ENCODE measurements at places on chromosomes 16 and 17.

GRCh38 chr17:77182205-77183172, 41.7 kb downstream of the SEC14L1 start:
- no peak for DNase-seq

DNA sequence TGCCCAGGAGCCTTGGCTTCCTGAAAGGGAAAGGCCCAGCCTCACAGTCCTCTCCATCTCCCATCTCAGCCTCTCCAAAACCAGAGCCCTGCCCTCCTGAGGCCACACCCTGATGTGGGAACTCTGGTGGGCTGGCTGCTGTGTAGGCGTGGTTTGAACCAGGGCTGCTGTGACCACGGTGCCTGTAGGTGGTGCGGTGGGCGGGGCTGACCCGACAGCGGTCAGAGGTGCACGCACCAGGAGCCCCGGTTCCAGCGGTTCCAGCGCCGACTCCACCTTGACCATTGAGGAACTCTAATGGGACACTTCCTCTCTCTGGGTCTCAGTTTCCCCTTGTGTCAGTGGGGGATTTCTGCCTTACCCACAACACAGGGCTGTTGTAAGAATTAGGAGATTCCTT, 2.4 kb downstream of the RAP1GAP2 start:
- DNase-seq, result no peak

DNA sequence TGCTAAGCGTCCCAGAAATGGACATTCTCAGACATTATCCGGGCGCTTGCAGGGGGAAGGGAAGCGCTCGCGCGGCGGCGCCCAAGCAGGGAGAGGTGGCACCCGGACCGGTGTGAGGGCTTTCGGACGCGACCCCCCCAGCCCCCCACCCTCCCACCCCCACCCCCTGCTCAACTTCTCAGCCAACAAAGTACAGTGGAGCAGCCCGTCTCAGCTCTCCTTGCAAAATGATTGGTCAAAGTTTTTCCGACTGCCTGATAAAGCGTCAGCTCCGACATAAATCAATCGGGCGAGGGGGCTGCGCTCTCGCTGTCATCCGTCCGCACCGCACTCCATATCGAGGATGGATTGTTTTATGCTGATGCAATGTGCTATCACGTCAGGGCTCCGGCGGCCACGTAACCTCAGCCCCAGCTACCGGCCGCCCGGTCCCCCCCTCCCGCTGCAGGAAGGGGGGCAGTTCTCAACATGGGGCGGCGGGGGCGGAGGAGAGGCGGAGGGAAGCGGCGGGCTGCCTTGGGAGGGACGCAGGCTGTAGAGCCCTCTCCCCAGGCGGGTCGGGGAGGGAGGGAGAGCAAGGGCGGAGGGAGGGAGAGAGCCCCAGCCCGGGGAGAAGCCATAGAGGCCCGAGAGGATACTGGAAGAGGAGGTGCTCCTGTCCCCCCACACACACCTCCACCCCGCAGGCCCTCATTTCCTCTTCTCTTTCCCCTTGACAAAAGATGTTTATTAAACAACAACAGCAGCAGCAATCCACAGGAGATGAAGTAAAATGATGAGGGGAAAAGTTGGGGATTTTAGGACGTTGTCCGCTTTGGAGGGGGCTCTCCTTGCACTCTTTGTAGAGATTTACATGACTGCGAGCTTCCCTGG, at the start of gene HOXB9:
TSS of gene HOXB9 (minus strand) at position 114 of the 873 bp plus-strand sequence. CDS start at position 25, 89 bp downstream.
- DNase-seq, result no peak

DNA sequence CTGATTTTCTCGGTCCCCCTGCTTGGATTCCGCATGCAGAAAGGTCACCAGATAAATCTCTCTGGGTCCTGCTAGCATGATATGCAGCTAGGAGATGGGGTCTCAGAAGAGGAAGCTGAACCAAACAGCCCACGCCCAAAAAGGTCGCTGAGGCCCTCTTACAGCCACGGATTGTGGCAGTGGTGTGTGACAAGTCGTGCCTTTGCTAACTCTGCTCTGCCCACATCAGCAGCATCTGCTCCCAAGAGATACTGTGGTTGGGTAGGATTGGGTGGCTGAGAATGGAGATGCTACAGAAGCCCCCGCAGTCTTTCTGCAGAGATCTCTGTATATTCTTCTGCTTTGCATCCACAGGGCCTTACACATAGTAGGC, 15.2 kb upstream of the SKAP1 start:
- no peak for DNase-seq

- peak; percentile 72 for DNase-seq
Measured at GRCh38 chr16:49855280-49855821, 561 bp downstream of the ZNF423 start.

- DNase-seq, result no peak
Measured at GRCh38 chr17:51097708-51098446, 22.8 kb downstream of the SPAG9 start.

- no peak for DNase-seq
Measured at GRCh38 chr16:85036236-85037049, 8.8 kb downstream of the KIAA0513 start.
